ENCODE measurements at places on chromosomes 12 and 14.

DNA sequence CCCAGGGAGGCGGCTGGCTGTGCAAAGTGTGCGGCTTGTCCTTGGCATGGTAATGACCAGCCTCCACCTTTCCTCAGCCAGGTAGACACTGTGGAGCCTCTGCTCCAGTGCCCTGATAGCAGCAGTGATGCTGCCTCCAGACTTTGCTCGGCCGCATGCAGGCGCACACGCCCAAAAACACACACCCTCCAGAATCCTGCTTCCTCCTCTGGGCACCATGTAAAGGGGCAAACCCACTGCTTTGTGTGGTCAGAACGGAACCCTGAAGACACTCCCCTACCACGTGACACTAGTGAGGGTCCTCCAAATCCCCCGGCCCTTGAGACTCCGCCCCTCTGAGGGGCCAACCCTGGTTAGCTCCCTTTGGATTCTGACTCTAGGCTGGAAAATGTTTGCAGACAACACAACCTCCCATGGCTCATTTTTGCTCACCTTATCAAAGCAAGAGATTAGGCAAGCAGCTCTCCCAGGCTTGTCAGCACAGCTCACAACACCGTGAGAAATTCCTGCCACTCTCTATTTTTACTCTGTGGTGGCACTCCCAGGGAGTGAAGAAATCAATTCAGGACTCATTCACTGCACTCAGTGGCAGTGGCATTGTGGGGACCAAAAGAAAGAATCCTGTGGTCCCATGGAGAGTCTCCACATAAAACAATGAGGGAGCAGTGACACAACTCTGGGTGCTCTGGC, 4.5 kb downstream of the KRT77 start:
- no peak for DNase-seq

- DNase-seq, result peak; percentile 10
These were observed 49.9 kb upstream of the CPSF6 start for GRCh38 chr12:69189378-69189978.

DNA sequence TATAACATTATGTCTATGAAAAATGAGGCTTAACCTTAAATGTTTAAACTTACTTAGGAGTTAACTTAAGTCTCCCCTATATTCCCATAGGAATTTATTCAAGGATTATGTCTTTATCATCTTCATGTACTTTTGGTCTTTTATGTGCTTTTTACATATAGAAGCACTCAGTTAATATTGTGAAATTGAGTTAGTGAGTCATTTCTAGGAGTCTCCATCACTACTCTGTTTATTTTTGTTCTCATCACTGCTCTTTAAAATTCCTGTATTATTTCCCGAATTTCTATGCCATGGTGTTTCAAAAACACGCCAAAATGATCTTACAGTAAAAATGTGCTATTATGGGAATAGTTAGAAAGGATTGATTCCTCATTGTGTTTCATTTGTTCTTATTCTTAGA, 31.6 kb downstream of the TBC1D15 start:
- peak; percentile 65 for DNase-seq

DNA sequence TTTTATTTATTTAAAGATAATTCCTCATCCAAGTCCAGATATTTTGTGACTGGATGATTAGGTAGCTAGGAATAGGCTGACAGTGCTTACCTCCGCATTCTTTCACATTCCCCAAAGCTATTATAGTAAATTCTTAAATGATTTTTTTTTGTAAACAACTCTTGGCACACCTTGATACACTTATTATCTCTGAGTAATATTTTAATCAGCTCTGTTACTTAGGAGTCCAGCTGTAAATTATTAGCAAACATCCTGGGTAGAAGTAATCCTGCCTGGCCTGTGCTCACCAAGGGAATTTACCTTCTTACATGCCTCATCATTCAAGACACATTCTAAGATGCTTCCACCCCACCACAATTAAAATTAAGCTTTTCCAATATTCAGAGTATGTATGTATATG, 186.1 kb downstream of the SLC2A13 start:
- DNase-seq, result no peak

GRCh38 chr12:124667506-124668326, 100.3 kb upstream of the NCOR2 start:
- DNase-seq, result no peak

DNA sequence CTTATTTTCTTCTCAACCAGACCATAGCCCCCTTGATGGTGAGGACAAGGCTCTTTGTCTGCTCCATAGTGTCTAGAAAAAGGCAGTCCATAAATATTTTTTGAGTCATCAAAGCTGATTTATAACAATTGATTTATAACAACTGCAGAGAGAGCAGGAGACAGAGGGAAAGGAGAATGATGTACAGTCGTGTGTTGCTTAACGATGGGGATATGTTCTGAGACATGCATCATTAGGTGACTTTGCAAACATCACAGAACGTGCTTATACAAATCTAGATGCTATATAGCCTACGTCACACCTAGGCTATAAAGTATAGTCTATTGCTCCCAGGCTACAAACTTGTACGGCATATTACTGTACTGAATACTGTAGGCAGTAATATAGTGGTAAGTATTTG, 143.3 kb downstream of the NTF3 start:
- no peak for DNase-seq

- peak; percentile 64 for DNase-seq
These were observed 670.6 kb downstream of the SLC16A7 start for GRCh38 chr12:60266381-60266852.

- DNase-seq, result peak; percentile 71
These were observed 62.5 kb upstream of the TBX3 start for GRCh38 chr12:114746297-114747011.

GRCh38 chr12:89469361-89469760, 55.2 kb downstream of the GALNT4 start:
- peak; percentile 54 for DNase-seq

- no peak for DNase-seq
These were observed 294.6 kb downstream of the GXYLT1 start for GRCh38 chr12:41850046-41850445.

DNA sequence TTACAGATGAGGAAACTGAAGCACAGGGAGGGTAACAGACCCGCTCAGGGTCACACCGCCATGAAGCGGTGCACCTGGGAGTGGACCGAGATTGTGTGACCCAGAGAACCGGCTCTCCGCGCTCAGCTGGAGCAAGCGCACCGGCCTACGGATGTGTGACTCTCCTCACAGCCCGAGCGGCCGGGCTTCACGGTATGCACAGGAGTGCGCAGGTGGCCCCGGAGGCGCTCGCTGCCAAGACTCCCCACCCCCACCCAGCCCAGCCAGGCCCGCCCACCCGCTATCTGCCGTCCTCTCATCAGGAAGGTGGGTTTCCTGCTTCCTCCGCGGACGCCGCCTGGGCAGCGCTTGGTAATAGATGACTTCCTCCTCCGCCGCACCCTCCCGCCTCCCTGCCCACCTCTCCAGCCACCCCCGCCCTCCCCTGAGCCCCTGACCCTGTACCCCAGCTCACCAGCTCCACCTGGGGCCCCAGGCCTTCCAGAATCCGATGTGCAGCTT, 110.7 kb downstream of the NCOR2 start:
- no peak for DNase-seq

DNA sequence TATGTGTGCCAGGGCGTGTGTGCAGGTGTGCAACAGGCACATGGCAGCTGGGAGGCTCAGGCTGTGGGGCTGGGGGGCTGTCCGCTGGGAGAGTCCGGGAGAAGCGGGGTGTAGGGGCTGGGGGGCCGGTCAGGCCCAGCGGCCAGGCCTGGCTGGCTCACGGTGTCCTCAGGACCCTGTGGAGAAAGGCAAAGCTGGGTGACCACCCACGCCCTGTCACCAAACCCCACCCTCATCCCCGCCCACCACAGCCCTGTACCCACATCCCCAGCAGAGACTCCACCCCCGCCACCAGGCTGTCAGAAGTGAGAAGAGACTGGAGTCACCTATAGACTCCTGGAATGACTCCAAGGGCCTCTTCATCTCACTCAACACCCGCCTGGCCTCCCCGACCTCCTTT, 85.3 kb downstream of the SCARB1 start:
- DNase-seq, result no peak

DNA sequence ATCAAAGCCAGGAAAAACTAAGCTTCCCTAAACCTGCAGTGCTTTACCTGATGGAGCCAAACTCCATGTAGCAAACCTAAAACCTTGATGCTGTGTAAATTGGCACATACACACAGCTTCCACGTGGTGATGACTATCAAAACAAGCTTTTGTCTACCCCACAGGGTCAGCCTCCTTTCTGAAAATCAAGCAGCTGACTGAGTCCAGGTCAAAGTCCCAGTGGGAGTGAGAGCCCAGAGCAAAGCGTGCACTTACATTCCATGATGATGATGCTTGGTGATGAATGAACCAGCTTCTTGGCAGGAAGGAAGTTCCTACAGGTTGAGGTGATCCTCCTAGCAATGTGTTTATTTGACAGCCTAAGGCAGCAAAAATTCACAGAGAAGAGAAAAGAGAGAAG, 630.0 kb upstream of the TBX3 start:
- peak; percentile 89 for DNase-seq

GRCh38 chr14:58771016-58771415, 133.3 kb downstream of the DACT1 start:
- no peak for DNase-seq

DNA sequence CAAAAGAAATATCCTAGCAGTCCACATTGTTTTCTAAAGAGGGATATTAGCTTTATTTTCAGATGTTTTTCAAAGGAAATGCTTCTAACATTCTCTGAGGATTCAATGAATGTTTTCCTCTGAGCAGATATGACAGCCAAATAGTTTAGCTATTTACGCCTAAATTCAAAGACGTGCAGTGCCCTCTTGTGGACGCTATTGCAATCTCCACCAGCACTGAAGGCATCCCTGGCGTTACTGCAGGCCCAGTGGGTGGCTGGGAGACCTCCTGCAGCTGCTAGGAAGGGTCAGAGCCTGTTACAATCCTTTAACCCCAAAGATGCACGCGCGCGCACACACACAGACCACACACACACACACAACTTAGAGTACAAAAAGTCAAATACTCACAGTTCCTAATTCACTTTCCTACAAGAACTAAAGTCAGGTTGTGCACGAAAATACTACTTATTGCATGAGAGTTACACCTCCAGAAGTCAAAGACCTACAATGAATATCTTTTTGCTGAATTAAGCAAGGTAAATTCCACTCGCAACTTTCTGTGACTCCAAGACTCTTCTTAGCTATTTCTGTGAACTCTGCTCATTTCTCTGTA, 589.3 kb upstream of the TMEM132C start:
- peak; percentile 76 for DNase-seq

DNA sequence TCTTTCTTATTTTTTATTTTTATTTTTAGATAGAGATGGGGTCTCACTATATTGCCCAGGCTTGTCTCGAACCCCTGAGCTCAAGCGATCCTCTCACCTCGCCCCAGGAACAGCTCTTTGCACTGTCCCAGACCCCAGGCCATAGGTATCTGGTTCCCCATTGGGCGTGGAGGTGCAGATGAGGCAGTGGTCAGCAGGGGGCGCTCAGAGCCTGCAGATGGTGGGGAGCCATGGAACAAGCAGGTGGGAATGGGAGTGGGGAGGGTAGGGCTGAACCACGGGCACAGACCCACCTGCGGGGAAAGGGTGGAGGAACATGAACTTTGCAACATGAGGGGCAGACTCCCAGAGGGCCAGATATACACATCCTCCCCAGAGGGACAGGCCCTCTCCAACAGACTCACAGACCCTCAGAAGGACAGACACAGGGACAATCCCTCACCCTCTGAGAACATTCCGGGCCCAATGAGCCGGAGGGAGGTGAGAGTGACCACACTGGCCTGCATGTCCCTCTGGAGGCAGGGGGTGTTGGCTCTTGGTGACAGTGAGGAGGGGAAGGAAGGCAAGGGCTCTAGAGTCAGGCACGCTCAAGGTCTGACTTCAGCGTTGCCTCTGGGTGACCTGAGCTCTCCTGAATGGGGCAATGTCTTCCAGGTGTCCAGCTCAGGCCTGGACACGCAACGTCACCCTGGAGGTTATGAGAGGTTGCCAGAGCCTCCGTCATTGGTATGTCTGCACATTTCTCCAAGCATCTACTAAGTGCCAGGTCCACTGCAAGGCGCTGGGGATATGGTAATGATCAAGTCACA, 34.9 kb downstream of the KRT80 start:
- DNase-seq, result peak; percentile 48

- no peak for DNase-seq
These were observed 75.9 kb upstream of the ANO2 start for GRCh38 chr12:6020930-6021329.

DNA sequence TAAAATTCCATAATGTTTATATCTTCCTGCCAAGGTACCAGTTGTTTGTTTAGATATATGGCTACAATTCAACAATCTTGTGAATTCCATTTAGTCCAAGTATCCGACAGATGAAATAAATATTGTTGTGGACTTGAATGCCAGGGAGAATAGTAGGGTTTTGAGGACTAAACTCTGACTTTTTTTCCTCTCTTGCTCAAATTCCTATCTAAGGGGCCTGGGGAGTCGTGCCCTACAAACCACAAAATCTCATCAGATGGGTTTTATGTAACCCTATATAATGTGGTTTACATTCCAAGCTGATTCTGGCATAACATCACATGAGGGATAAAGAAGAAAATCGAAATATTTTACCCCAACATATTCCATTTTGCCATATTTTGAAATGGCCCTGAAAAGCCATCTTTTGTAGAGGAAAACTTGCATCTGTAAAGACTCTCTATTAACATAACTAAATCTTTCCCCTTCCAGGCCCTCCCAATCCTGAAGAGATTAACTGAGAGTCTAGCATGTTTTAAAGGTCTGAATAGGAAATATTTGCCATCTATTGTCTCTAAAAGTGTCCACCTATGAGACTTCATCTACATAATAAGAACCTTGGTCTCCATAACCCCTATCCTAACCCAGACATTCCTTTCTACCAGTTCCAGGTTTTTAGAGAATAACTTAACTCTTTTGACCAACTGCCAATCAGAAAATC, 184.7 kb upstream of the KITLG start:
- DNase-seq, result no peak

DNA sequence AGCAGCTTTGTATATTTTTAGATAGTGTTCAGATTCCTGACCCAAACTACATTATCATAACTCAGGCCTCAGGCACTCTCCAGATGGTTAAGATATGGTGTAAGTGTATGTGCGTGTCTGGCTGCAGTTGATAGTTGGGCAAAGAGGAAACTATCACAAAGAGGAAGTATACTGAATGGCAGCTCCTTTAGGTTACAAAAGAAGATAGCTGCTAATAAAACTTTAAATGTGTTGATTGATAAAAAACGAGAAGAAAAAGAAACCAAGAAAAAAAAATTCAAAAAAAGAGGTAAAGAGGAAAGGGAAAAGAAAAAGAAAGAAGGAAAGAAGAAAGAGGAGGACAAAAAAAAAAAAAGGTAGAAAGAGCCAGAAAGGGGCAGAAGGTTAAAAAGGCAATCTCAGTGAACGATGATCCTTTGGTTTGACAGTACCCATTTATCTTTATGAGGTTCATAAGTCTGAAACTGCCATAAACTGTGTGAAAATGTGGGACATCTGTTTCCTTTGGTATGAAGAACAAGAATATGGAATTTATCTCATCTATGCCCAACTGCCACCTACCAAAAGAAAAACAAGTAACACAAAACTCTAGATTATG, 42.2 kb downstream of the TAOK3 start:
- no peak for DNase-seq

GRCh38 chr14:76780360-76780759, 19.1 kb downstream of the VASH1 start:
- DNase-seq, result no peak

GRCh38 chr14:81890020-81890419, 356.4 kb upstream of the SEL1L start:
- DNase-seq, result no peak

GRCh38 chr12:53518381-53518780, 11.1 kb upstream of the NPFF start:
- peak; percentile 60 for DNase-seq

- DNase-seq, result no peak
These were observed 25.3 kb downstream of the DRAM1 start for GRCh38 chr12:101902641-101903040.

GRCh38 chr12:94620621-94621020, 29.7 kb downstream of the TMCC3 start:
- DNase-seq, result no peak
